Bone marrow (tissue), 2 donors: ENCODE measurements at places on chromosomes 11 and 22.

DNA sequence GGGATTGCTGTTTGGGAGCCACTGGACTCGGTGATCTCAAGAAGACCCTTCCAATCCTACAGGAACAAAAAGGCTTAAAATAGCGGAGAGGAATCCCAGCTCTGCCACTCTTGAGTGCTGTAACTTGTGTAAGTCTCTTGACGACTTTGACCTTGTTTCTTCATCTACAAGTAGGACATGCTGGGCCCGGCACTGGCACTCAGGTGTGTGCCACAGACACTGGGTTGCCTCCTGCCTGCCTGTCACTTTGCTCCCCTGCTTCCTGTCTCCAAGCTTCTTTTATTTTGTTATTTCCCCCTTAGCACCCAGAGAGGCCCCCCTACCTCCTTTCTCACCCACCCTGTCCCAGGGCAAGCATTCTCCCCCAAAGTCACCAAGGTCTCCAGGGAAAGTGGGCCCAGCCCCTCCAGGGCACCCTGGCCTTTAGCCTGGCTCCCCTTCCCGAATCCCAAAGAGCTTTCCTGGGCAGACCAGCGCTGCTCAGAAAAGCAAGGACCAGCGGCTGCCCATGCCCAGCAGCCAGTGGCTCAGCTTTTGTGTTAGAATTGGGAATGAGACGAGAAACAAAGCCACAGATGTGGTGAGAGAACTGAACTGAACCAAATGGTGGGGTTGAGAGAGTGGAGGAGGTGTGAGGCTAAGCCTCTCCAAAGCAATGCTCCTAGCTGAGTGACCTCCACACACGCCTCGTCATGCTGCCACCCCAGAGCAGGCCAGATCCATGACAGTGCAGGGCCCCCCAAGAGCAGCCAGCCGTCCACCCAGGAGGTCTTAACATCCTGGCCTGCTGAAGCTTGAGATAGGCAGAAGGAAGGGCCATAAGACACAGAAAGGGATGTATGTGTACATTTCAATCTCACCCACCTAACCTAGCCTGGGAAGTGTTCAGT lies 4.5 kb downstream of the TRIM29 start:
- DNase-seq = no peak

- no peak for DNase-seq
Measured at GRCh38 chr22:48785792-48786678, 1041.6 kb downstream of the BRD1 start.

GRCh38 chr11:59759900-59760299 lies 4.7 kb downstream of the STX3 start:
- no peak for DNase-seq

DNA sequence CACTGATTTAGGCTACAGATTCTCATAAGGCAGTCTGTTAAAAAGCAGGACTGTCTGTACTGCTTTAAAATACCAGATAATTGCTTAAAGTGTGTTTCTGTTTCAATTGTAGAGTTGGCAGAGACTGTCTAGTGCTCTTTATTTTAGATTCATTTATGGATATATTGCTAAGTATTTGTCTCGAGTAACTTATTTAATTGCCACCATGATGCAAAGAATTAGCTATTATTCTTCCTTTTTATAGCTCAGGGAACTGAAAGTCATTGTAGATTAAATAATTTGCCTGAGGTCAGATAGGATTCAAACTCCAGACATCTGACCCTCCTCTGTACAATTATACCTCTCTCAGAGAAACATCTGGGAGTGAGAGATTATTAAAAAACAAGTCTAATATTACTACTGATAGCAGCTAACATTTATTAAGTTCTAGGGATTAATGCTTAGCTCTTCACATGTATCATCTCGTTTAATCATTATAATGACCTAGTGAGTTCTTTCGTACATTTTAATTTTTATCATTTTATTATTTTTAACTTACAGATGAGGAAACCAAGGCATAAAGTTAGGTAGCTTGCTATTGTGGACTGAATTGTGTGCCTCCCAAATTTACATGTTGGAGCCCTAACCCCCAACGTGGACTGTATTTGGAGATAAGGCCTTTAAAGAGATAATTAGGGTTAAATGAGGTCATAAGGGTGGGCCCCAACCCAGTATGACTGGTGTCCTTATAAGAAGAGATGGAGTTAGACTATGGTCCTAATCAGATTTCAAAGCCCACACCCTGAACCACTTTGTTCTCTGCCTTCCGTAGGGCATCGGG lies 19.7 kb upstream of the RAG2 start:
- DNase-seq = no peak

- DNase-seq = no peak
Measured at GRCh38 chr11:45939836-45940235, 17.4 kb downstream of the LARGE2 start.

- DNase-seq = no peak
Measured at GRCh38 chr11:63508009-63508408, 2.1 kb downstream of the LGALS12 start.

DNA sequence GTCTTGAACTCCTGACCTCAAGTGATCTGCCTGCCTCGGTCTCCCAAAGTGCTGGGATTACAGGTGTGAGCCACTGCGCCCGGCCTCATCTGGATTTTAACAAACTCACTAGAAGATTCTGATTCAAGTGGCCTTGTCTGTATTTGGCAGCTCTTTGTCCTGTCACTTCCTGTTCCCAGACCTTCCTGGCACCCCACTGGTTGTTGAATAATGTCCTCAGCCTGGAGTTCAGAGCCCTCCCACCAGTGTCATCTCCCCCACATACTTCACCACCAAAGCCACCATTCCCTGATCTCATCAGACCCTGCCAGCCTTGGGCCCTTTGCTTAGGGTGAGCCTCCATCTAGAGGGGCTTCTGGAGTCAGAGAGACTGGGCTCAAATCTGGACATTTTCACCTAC lies 3.3 kb downstream of the PELI3 start:
- no peak for DNase-seq

DNA sequence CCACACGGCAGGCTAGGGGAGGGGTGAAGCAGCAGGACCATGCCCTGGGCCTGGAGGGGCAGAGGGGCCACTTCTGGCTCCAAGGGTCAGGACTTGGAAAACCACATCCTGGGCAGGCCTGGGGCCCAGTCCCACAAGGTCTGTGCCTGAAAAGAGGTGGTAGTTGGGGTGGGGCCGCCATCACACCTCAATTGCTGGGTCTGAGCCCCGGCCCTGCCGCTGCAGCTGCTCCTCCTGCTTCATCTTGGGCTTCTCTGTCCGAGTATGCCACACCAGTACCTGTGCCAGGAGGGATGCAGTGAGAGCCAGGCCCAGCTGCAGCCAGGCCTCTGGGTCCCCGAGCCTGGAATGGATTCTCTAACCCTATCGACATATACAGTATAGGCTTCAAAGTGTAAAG lies 2.5 kb downstream of the ROM1 start:
- no peak for DNase-seq

- no peak for DNase-seq
Measured at GRCh38 chr11:120185706-120186455, 25.0 kb upstream of the OAF start.

DNA sequence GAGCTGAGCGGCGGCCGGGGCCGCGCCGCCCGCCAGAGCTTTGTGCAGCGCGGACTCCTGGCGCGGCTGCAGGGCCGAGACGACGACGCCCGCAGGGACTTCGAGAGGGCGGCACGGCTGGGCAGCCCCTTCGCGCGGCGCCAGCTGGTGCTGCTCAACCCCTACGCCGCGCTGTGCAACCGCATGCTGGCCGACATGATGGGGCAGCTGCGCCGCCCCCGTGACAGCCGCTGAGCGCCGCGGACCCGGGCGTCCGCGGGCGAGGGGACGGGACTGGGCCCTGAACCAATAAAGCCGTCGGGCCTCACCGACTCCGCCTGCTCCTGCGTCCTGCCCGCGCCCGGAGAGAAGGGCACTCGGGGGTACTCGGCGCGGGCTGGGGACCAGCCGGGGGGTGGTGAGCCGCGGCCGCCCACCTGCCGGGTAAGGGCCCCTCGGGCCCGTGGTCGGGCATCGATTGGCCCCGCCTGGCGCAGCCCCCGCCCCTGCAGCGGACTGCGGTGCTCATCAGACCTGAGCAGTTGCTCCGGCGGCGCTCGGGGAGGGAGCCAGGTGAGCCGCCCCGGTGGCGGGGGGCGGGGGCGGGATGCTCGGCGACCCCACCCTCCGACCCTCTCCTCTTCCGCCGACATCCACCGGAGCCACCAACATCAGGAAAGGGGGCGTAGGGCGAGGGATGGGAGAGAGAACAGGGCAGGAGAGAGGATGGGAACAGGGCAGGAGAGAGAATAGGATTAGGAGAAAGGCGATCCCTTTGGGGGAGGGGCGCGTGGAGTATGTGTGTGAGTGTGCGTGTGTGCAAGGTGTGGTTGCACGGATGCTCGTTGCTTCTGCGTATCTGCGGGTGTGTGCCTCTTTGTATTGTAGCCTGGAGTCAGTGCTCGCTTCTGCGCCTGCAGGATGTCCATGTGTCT lies at the start of gene TMEM25:
Gene TMEM25 (plus strand): TSS at position 510 of the 914 bp plus-strand sequence. CDS start 610 bp downstream, outside the sequence.
- no peak for DNase-seq

GRCh38 chr11:64100360-64100759 lies 64.6 kb downstream of the FLRT1 start:
- DNase-seq = no peak

DNA sequence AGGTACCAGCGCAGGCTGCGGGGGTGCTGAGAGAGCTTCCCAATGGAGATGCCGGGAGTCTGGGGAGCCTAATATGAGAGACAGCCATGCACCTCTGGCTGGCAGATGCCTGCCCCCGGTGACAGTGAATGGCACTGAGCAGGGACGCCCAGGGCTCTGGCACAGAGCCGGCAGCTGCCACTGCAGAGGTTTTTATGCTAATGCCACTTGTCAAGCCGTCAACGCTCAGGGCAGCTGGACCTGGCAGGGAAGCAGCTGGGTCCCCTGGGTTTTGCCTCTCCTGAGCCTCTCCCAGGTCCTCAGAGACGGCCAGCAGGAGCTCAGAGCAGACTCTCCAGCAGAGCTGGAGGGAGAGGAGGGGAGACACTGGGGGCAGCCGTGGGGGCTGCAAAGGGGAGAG lies 573.6 kb downstream of the BUD13 start:
- DNase-seq = no peak

DNA sequence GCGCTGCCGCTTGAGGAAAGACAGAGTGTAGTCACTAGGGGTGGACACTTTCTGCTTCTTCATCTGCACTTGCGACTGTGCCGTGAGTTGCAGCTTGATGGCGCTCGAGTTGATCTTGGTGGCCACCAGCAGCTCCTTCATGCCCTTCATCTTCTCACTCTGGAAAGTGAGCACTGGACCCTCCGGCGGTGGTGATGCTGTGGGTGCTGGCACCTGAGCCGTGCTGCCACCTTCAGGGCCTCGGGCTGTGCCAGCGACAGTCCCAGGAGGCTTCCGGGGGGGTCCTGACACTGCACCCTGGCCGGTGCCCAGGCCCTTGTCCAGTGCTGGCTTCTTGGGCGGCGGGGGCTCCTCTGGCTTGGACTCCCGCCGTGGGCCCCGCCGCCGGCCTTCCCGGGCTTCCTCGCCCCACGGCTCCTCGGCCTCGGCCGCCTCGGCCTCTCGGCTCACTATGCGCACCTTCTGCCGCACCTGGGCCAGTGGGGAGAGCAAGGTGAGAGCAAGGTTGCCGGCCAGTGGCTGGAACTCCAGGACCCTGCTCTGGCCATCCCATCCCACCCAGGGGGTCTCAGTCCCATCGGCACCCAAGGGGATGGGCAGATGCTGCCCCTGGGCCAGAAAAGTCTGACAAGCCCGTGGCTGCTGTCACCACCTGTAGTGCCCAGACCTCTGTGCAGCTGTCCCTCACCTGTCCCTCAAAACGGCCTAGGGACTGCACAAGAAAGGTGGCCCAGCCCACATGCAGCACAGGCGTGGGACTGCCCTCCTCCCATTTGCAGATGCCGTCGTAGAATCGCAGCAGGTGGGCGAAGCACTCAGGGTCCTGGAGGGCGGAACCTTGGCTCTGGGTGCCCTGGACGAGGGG lies 1.6 kb upstream of the MAP4K2 start:
- DNase-seq = no peak

GRCh38 chr11:125117429-125117828 lies 6.0 kb upstream of the TMEM218 start:
- no peak for DNase-seq

DNA sequence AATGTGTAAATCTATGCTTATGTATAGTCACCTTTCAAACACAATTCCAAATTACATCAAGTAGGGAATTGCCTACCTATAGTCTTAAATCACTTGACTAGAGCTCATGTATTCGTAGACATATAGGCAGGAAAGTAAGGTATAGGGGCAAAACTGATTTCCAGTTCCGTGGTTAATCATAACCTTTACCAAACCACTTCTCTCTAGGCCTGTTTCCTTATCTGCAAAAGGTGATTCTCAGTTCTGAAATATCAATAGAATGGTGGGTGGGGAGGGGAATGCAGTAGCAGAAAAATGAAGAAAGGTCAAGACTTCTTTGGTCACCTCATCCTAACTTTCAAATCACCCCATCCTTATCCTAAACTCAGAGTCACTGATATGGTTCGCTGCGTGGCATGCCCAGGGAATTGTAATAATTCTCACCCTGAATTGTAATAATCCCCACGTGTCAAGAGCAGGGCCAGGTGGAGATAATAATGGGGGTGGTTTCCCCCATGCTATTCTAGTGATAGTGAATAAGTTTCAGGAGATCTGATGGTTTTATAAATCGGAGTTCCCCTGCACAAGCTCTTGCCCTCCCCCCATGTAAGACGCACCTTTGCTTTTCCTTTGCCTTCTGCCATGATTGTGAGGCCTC lies 1.9 kb upstream of the ANO5 start:
- DNase-seq = no peak

DNA sequence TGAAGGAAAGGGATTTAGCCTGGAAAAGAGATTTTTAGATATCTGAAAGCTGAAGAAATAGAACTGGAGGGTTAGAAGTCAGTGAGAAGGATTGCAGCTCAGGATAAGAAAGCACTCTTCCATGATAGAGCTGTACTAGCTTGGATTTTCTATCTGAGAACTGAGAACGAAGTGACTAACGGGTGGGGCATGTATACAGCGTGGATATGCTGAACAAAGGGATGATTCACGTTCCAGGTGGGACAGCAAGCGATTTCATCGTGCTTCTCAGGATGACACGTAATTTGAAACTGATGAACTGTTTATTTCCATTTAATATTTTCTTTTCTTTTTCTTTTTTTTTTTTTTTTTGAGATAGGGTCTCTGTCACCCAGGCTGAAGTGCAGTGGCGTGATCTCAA lies 53.0 kb downstream of the GRAMD1B start:
- DNase-seq = no peak

- peak; percentile 83 for DNase-seq
Measured at GRCh38 chr11:116787786-116788486, at the start of gene ZPR1. ZPR1 (minus strand) TSS chr11:116788023; CDS start chr11:116787990, 33 bp downstream.

- no peak for DNase-seq
Measured at GRCh38 chr22:44158816-44159215, 21.9 kb upstream of the PARVG start.

- DNase-seq = no peak
Measured at GRCh38 chr22:29956680-29957079, 73.7 kb downstream of the MTMR3 start.

- no peak for DNase-seq
Measured at GRCh38 chr22:44974454-44974853, 35.4 kb downstream of the PHF21B start.

GRCh38 chr11:73236854-73237253 lies 18.8 kb downstream of the P2RY2 start:
- peak; percentile 10 for DNase-seq

- DNase-seq = no peak
Measured at GRCh38 chr11:34546511-34547209, 33.1 kb upstream of the ELF5 start.

- DNase-seq = no peak
Measured at GRCh38 chr11:33620423-33621171, 80.0 kb downstream of the C11orf91 start.
